CD4-positive, alpha-beta T cell treated with Interleukin-17A for 1 hour (primary cell): ENCODE measurements at places on chromosomes 2 and 18.

DNA sequence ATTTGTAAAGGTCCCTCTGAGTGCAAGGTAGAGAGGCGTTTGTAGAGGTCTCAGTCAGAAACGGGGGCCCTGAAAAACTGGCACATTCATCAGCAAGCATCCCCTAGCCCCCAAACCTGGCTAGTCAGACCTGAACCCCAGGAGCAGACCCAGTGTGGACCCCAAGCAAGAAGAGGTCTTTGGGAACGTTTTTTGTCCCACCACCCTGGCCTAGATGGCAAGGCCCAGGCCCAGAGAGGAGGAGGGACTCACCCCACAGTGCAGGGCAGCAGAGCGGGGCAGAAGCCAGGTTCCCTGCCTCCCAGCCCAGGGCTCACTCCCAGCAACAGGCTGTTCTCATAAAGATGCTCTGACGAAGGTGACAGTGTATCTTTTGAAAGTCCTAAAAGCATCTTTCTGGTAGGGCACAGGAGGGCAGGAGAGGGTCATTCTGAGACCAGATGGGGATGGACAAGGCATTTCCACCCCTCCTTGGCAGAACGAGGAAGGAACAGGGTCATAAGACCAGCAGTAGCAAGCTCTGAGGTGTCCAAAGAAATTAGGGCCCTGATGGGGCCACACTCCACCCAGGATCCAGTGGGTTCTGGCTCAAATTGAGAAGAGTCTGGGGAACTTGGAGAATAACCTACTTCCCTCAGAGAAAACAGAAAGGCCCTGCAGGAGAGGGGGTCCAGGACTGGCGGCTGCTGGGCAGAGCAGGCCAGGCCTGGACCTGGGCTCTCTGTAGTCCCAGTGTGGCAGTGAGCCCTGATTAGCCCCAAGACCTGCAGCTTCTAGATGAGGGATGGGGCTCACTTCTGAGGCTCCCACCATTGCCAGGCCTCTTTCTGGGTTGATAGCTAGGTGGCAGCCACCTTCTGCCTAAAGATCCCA lies 18.2 kb downstream of the ADRA2B start:
- no peak for DNase-seq

DNA sequence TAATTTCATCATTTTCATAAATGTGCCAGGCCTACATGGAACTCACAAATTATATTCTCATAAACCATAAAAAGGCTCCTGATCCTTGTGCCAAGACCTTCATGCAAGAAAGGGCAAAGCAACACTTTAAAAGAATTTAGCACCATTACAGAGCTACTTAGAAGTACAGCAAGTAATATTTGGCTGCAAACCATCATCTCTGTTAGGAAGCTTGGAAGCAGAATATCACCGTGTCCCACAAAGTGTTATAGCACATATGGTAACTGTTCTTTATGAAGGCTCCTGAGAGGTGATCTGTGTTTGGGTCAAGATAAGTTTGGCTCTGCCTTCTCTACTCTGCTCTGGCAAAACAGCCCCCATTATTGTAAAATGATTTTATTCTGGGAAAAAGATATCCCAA lies 59.7 kb upstream of the KCNJ3 start:
- no peak for DNase-seq

GRCh38 chr2:29367986-29368658 lies 252.9 kb downstream of the CLIP4 start:
- no peak for DNase-seq

- DNase-seq: no peak
Observed at GRCh38 chr18:24878289-24878688, 417.9 kb downstream of the HRH4 start.

DNA sequence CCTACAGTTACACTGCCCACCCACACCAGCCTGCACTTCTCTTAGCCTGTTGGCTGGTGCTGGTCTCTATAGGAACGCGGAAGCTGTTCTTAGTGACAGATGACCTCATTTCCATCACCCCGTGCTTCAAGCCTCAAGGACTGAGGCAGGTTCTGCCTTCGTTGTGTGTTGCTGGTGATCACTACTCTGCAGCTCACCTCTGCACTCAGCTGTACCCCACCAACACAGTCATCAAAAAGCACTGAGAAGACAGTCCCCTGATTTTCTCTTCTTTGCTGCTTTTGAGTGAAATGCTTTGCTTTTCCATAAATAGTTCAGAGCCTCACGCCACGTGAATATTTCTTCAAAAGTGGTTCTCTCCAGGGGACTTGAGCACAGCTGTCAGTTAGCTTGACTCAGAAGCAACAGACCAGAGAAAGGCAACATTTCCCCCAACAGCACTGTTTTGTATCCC lies 225.7 kb upstream of the CCDC150 start:
- DNase-seq: no peak

- no peak for DNase-seq
Observed at GRCh38 chr2:137893145-137893544, 71.1 kb upstream of the HNMT start.

DNA sequence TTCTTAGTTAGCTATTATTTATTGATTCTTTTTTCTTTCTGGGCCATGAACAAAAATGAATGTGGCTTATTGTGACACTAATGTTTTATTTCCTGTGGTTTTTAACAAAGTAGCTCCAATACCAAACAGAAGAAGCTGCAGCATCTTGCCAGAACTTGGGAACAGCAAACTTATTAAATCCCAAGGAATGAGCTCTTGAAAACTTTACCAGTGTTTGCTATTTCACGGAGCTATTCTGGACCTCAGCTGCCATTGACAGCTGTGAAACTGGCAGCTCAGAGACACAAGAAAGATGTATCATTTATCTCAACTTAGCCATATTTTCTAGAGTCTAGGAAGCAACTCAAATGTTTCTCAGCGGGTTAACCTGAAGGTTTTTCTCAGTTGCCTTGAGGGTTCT lies 91.0 kb upstream of the NEUROD1 start:
- no peak for DNase-seq

GRCh38 chr18:38759457-38759856 lies 1193.9 kb upstream of the CELF4 start:
- DNase-seq: no peak

DNA sequence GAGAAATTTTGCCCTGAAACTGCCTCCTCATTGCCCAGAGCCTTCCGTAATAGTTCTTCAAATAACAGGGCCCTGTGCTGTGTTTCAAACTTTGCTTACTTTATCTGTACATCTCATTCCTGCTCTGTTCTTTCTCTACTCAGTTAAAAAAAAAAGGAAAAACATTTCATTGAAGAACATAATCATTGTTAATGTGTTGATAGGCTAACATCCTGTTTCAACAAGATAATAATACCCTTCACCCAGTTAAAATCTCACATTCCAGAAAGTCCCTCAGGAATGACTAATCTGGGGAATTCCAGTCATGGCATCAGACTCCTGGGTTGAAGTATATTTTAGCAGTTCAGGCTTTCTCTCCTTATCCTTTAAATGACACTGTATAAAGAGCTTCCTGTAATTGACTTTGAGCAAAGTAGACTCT lies 45.6 kb upstream of the ITGAV start:
- DNase-seq: no peak

DNA sequence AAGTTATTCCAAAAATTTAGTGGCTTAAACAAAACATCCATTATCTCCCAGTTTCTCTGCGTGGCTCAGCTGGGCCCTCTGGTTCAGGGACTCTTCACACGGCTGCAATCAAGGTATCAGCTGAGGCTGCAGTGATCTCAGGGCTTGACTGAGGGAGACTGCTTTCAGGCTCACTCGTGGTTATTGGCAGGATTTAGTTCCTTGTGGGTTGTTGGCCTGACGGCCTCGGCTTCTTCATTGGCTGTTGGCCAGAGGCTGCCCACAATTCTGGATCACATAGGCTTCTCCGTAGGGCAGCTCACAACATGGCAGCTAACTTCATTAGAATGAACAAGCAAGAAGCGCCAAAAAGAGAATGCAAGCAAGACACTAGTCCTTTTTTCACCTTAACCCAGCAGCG lies 90.1 kb downstream of the ABI2 start:
- no peak for DNase-seq

GRCh38 chr18:36628435-36629137 lies 200.2 kb downstream of the TPGS2 start:
- DNase-seq: no peak

DNA sequence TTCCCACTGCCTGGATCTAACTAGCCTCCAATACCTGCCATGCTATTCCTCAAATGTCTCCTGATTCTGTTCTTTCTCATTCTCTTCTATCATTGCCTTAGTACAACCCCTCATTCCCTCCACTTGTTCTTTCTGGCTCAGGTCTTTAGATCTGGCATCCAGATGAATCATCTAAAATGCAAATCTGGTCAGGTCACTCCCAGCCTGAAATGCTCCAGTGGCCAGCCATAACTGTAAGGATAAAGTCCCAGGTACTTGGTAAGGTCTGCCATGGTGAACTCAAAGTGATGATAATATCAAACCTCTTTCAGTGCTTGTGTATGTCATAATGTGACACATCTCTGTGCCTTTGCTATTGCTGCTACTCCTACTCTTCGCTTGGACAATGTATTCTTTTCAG lies 2.9 kb upstream of the SNRNP27 start:
- no peak for DNase-seq

DNA sequence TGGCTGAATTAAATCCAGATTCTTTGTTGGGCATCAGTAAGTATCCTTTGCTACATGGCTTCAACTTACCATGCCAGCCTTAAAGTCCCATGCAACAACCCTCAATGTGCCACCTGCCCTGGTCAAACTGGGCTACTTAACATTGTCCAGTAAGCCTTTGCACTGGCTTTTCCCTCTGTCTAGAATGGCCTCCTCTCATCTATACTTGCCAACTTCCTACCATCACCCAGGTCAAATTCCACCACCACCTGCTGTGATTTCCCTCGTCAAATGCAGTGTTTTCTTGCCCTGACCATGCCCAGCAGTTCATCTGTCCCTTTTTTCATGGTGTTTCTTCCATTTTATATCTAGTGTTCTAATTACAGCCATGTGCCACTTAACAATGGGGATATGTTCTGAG lies 5.7 kb downstream of the KLHL23 start:
- DNase-seq: no peak

DNA sequence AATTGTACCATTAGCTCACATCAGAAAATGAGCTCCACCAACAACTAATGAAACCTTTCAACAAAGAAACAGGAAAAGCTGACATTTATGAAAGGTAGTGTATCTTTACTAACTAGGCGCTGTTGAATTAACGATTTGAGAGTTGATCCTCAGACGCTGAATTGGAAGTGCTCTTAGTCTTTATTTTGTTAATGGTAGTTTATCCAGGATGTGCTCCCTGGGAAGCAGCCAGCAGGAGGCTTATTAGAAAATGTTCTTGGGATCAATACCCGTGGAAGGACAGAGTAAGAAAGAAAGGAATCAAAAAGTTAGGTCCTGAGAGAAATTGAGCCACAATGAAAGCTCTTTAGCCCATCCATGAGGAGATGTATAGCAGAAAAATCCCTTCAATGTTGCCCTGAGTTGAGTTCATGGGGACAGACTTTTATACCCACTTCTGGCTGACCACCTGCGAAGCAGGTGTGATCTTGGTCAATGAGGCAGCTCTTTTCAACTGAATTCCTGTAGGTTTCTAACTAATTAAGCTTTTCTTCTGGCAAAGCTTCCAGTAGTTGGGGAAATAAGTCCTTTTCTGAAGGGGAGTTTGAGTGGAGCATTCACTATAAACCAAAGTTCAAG lies 492.6 kb upstream of the REG3G start:
- DNase-seq: no peak

GRCh38 chr18:58687871-58688308 lies 16.6 kb downstream of the MALT1 start:
- DNase-seq: peak; percentile 89

DNA sequence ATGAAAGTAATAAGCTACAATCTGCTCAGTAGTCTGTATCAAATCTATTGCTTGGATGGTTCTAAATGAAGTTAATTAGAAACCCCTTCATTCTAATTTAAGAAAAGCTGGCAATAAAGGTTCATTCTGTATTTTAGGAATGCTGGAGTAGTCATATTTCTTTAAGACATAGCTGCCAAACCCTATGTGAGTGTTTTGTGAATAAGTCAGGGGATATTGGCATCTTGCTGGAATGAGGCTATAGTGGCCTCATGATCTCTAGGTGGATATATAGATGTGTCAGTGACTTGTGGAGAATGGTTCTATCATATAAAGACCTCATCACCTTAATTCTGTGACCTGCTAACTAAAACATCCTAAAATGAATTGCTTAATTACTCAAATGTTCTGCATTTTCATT lies 196.3 kb downstream of the PDE1A start:
- DNase-seq: no peak
